Activated CD8-positive, alpha-beta memory T cell treated with anti-CD3 and anti-CD28 coated beads for 1 hour (primary cell): ENCODE measurements at places on chromosomes 5 and 9.

DNA sequence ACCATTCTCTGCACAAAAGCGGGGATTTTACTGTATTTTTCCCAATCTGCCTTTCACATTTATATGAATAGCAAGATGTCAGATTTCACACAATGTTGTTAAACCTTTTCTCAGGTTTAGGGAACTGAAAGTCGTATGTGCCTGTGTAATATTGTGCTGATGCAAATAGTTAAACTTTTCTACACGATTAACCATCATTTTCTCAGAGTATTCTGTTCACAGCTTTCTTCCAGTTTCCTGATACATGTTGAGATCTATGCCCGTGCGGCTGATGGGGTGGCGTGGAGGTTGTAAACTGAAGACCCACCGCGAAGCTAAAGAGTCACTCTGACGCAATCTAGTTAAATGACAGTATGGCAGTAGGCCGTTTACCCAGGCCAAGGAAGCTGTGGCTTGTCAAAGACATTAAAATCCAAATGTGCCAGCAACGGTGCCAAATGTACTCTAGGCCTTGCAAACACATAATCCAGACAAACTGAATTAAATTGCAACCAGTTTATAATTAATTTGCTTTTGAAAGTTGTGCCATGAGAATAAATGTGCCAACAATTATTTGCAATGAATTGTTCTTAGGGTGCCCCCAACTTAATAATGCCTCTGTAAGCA, 145.7 kb downstream of the EBF1 start:
- no peak for DNase-seq

DNA sequence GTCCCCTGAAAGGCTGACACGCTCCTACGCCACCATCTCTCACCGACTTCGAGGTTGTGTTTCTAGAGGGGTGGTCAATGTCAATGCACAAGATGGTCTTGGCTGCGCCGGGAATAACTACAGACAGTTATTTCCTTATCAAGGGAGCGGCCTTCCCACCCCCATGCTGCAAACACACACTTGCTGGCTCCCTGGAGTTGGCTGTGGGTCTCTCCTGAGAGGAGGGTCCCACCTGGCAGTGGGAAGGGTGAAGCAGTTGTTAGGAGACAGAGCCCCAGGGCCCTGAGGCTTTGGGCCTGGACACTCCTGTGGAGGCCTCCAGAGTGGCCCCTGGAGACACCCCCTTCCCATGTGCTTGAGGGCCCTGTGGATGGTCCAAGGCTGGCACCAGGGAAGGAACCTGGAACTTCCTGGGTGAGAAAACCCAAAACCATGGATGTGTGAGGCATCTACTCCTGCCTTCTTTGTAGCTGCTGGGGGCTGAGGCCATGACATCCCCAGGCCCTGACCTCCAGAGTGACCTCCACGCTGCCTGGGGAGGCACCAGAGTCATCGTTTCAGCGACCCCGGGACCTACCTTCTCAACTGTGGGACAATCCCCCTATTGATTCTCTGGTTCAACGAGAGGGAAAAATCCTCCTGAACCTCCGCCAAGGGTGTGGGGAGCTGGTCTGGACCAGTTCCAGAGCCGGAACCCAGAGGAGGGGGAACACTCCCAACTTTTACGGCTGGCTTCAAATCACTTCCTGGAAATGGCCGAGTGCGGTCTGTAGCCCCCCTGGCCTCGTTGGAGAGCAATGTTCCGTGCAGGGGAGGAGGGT, 101.1 kb upstream of the COL5A1 start:
- DNase-seq: no peak

- no peak for DNase-seq
Observed at GRCh38 chr5:139391570-139392323, 2.0 kb upstream of the MZB1 start.

GRCh38 chr9:129164246-129164930, 13.7 kb downstream of the IER5L start:
- DNase-seq: no peak

- no peak for DNase-seq
Observed at GRCh38 chr9:81676395-81676794, 13.0 kb downstream of the TLE1 start.

- no peak for DNase-seq
Observed at GRCh38 chr9:84598921-84599636, 70.5 kb upstream of the NTRK2 start.

DNA sequence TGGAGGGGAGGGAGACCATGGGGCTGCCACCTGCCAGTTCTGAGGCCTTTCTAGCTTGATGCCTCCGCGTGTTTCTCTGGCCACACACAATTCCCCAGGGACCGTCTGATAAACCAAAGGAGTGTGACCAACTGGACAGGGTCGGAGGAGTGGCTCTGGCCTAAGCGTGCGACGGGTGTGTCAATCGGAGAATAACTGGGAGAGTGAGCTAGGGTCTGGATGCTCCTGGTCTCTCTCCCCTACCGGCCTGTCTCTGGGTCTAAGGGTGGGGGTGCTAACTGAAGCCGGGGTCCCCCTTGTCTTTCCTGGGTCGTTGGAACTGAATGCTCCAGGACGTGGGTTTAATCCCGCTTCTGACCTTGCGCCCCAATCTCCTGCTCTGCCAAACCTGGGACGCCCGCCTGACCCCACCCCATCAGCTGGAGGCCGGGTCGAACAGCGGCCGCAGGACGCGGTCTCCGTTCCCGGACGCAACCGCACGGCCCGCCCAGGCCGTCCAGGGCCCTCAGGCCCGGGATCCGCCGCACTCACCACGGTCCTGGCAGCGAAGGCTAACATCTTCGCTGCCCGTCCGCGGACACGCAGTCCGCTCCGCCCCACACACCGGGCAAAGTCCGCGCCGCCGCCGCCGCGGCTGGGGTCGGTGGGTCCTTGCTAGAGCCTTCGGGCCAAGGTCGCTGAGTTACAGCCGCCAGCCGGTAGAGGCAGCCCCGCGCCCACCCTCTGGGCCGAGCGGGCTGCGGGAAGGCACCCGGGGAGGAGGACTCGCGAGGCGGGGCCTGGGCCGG, 447 bp downstream of the CRAT start:
- DNase-seq: no peak

DNA sequence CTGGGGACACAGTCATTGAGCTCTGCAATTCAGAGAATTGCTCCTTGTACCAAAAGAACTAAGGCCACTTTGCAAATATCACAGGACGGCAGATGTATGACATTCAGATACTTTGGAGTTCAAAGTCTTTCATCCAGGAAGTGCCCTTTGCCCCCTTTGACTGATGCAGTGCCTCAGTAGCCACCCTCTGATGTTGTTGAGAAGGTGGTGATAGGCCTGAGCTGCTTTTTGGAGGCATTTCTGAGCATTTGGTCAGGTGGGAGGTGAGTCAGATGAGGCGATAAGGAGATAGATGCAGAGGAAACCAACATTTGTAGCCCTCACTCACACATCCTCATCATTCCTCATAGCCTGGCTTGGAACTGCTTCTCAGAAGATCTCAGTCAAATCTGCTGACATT, 63.4 kb downstream of the ANGPTL2 start:
- DNase-seq: no peak

- DNase-seq: no peak
Observed at GRCh38 chr9:93899609-93900435, 55.3 kb downstream of the BARX1 start.

DNA sequence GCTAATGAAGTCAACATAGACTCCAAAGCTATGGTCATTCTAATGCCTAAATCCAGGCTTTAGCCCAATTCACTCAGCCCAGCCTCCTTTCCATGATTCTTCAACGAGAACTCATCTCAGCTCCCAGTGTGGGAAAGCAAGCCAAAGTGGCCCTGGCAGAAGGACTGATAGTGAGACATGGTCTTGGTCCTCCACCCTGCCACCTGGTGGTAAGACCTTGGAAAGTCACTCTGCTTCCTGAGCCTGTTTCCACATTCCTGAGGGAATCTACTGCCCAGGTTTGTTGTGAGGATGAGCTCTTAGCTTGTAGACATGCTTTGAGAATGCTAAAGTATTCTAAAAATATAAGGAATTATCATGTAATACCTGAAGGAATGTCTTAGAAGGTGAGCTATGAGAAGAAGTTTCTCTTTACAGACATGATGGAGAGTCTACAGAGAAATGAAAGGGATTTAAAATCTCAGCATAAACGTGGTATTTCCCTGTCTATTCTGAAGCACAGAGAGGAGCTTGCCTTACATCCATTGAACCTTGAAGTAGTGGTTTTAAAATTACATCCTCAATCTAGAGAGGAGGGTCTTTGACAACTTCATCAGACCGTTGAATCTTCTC, 173.5 kb downstream of the TRIM32 start:
- no peak for DNase-seq

GRCh38 chr5:103041071-103041676, 78.8 kb downstream of the GIN1 start:
- DNase-seq: no peak

DNA sequence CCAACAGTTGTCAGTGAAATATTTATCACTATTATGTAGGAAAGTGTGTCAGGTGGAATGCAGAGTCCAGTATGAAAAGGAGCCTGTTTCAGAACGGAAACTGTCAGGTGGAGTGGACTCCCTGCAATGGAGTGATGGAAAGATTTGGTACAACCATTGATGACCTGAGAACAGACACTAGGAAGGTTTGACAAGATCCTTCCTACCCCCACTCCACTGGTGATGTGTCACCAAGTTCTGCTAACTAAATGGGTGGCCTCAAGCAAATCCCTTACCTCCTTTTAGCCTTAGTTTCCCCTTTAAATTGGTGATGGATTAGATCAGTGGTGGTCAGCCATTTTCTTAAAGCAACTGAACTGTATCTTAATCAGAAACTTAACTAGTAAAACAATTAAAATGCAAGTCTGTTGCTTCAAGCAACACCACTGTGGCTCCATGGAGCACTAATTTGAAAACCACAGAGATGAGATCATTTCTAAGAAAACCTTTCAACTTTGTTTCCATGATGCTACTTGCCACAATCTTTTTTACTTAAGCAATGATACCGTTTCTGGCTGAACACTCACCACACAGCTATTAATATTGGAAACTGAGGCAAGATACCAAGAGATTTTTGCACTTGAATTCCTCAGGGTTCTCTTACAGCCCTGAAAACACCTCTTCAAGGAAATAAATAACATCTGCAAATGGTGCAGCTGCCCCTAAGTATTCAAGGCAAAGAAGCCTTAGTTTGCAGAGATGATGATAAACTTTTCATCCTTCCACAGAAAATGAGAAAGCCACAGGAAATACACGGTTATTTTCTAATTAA, 140.6 kb downstream of the ERCC6L2 start:
- DNase-seq: no peak

DNA sequence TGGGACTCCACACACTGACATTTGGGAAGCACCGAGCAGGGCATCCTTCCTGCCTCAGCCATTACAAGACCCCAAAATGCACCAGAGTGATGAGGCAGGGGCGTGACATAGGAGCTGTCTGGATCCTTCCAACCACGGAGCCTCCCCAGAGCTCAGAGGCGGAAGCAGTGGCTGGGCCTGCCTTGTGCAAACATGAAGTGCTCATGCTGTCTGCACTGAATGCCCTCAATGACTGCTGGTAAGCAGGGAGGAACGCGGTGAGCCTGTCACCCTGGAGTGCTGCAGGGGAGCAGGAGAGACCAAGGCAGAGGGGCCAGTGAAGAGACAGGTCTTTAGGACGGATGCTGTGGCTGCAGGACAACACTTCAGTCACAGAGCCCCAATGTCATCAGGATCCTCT, 60.2 kb upstream of the HRH2 start:
- DNase-seq: no peak

DNA sequence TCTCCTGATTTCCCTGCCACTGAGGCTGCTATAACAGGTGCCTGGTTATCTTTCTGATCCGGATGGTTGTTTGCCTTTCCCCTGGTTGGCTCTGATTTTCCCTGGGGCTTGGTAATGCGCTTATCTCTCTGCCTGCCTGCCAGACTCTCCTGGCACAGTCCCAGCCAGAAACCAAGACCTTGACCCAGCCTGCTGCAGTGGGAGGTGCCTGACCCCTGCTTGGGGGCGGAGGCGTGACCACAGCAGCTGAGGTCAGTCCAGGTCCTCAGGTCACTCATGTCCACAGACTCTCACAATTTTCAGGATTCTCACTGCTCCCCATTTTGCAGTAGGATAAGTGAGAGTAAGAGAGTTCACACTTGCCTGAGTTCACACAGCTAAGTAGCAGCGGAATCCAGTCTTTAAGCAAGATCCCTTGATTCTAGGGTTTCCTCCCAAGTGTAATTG, 24.4 kb upstream of the SYNPO start:
- DNase-seq: no peak

DNA sequence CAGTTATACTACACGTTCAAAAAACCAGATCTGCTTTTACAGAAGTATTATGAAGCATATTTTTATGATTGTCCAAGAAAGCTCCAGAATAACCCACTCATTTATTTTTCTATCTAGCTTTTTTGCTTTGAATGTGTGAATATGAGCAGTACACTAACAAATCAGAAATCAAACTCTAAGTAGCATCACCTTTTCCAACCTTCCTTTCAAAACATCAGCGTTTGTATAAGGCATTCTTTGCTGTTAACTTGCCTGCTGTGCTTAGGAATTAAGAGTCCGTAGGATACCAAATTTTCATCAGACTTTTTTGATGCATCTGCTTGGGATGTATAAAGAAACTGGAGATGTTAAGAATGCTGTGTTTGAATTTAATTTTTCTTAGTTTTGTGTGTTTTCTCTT, 3.8 kb downstream of the TLE4 start:
- no peak for DNase-seq

DNA sequence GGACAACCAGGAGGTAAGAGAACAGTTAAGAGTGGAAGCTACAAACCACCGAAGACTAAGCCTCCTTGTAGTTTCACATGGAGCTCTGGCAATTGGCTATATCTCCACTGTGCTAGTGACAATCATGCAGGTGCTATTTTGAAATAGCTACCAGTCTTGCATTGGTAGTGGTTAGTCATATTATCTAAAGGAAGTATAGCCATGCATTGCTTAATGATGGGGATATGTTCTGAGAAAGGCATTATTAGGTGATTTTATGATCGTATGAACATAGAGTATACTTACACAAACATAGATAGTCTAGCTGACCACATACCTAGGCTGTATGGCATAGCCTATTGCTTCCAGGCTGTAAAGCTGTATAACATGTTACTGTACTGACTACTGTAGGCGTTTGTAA, 28.4 kb downstream of the HSDL2 start:
- no peak for DNase-seq

- DNase-seq: no peak
Observed at GRCh38 chr5:180197016-180197702, 11.9 kb downstream of the RASGEF1C start.

DNA sequence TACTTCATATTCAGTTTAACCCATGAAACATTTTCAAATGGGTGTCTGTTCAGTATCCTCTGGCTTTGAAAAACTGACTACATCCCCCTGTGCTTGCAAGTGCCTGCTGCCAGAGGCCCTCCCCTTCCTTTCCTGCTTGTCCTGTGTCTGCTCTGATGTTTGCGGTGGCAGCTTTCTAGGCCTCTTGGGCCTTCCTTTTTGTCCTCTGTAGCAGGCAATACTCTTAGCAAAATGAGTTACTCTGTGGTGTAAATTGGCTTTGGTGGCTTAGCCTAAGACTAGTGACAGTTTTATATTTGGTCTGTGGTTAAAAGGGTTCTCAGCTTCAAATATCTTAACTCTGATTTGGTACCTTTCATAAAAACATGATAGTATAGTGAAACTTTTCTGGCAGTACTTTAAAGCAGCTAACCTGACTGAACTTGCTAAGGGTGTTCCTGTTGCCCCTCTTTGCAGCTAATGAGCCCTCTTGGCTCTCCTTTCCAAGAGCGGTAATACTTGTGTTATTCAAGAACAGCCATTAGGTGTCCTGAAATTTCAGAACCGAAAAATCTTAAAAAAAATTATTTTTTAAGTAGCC, 76.6 kb downstream of the GOLM1 start:
- no peak for DNase-seq

GRCh38 chr9:135320331-135320730, 159.3 kb upstream of the PPP1R26 start:
- DNase-seq: no peak
